ENCODE measurements at places on chromosomes 6 and 20.
A peak's percentile ranks its signal among the peaks of the same experiment; 100 is the strongest.

GRCh38 chr6:42748203-42748898, 2.4 kb upstream of the TBCC start:
- peak; percentile 42 for DNase-seq

GRCh38 chr6:144143106-144143505, 7.2 kb upstream of the STX11 start:
- no peak for DNase-seq

DNA sequence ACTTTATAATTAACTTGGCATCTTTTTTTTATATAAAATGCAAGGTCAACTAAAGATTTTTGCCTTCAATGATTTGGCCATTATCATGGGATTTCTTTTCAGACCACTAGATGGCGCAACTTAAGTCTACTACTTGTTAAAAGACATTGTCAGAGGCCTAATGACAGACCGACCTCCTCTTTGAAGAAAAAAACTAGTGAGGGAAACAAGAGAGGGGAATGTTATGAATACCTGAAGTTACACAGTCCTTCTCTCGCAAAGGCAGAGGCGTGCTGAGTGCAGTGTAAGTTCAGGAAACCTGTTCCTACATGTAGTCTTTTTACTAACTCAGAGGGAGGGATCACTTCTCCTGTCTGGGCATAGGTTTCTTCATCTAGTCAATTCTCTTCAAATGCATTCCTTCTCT, 9.3 kb downstream of the TRAPPC3L start:
- DNase-seq, result no peak

GRCh38 chr6:99143108-99143861, 195.5 kb upstream of the FBXL4 start:
- no peak for DNase-seq

- DNase-seq, result no peak
Measured at GRCh38 chr20:4192378-4193068, 177.2 kb upstream of the RNF24 start.

Data from aorta (tissue), 5 donors.